ENCODE measurements at places on chromosomes 7 and 10.

GRCh38 chr10:80555415-80555814 is 17.7 kb downstream of the SH2D4B start:
- DNase-seq, result no peak

GRCh38 chr10:103727546-103727963 is 127.8 kb downstream of the SH3PXD2A start:
- no peak for DNase-seq

- DNase-seq, result no peak
Observed at GRCh38 chr10:7649673-7650300, 17.0 kb downstream of the ITIH5 start.

DNA sequence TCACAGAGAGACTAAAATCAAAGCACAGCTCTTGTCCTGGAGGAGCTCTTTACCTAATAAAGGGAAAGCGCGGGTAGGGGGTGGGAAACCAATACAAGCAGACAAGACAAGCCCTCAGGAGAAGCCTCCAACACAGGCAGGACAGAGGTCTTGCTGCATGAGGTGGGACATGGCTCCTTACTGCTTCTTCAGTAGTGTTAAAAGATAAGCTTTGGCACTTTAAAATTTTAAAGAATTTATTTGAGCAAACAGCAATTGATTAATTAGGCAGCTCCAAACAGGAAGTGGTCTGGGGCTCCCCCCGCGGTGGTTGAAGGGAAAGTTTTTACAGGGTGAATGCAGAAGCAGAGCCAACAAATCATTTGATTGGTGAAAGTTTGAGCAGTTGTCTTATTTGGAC is 50.3 kb upstream of the MACC1 start:
- no peak for DNase-seq

GRCh38 chr7:46663025-46663424 is 742.0 kb upstream of the IGFBP3 start:
- DNase-seq, result no peak

GRCh38 chr10:1736972-1737221 is 428 bp downstream of the ADARB2 start:
- DNase-seq, result no peak

DNA sequence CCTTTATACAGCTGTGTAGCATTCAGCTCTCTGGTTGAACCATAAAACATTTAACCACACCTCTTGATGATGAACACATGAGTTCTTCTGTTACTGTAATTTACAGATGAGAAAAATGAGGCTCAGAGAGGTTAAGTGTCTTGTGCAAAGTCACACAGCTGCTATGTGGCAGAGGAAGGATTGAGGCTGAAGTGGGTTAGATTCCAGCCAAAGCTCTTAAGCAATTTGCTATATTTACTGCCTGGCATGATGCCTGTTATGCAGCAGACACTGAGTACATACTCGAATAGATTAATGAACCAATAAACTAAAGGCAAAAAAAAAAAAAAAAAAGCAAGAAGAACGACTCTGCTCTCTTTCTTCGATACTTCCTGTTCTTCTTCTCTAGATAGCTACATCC is 35.7 kb downstream of the GFRA1 start:
- peak; percentile 5 for DNase-seq

- no peak for DNase-seq
Observed at GRCh38 chr7:140222814-140223213, 46.0 kb upstream of the KDM7A start.

- DNase-seq, result no peak
Observed at GRCh38 chr7:30791114-30791513, 19.9 kb downstream of the MINDY4 start.

DNA sequence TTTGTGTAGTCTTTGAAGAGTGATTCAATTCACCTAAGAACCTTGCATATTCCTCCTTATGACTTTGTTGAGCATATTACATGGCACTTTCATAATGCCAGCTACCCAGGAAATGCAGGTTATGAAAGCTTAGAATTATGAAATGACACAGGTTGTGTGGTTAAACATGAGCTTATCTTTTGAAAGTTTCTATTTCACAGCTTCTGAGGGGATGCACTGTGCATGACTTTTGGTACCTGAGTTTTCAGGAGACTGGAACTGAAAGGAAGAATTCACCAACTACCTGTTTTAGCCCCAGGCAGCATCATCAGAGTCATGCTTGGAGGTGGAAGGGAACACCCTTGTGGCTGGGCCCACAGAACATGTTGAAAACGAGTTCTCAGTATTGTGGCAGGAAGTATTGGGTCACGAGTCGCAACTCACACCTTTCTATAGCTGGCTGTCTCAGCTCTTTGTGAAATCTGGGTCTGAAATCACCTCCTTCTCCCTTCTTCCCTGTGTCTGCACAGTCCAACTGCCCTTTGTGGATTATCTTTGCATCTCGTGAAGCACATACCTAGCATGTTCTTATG is 228.2 kb downstream of the PTEN start:
- DNase-seq, result no peak

- DNase-seq, result no peak
Observed at GRCh38 chr7:66187905-66188304, 17.2 kb upstream of the TPST1 start.

DNA sequence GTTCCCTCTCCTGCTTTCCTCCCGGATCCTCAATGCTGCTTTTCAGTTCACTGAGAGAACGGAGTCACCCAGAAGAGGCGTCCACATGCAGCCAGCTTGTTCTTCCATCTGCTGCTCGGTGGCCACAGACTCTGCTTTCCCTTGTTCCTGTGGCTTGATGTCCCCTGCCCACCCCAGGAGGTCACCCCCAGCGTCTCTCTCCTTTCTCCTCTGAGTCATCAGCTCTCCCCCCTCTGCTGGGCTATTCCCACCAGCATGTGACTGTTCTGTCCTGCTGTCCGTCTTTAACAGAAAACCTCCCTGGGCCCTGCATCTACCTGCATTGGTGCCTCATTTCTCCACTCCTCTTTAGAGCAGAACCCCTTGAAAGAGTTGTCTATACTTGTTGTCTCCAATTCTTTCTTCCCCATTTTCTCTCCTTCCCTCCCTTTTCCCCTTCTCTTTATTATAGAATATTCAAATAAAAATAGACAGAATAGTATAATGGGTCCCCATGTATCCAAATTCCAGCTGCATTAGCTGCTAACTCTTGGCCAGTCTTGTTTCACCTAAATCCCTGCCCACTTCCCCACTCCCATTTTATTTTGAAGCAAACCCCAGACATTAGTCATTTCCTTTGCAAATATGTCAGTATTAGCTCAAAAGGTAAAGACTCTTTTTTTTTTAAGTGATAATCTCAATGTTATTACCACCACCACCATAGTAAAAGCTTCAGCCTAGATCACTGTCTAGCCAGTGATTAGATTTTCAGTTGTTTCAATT is 4.1 kb downstream of the ZNF282 start:
- peak; percentile 37 for DNase-seq

DNA sequence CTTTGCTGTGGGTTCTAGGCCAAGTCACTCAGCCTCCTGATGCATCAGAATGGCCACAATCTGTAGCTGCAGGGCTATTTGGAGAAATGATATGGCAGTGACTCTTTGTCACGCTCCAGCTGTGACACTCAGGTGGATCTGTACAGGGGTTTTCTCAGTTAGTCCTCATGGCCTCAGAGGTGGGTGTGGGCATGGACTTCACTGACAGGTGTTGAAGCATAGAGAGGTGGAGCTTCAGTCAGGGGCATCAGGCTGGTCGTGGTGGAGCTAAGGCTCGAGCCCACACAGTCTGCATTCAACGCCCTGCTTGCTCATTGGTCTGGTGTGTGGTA is 21.2 kb downstream of the PALD1 start:
- no peak for DNase-seq

DNA sequence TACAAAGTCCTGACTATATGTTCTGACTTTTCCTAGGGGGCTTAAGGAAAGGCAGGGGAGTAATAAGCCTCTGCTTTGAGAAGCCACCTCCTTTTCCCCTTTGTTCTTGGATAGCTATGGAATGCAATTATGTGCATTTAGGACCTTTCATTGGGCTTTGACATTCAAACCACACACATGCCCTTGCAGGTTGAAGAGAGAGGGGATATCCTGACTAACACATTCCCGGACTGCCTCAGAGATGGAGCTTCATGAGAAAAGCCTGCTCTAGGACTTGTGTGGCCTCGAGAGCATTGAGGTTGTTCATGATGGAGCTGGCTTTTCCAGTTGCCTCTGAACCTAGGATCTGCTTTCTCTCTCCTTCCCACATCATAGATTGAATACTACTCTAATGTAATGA is 694.5 kb downstream of the LRMDA start:
- DNase-seq, result no peak

DNA sequence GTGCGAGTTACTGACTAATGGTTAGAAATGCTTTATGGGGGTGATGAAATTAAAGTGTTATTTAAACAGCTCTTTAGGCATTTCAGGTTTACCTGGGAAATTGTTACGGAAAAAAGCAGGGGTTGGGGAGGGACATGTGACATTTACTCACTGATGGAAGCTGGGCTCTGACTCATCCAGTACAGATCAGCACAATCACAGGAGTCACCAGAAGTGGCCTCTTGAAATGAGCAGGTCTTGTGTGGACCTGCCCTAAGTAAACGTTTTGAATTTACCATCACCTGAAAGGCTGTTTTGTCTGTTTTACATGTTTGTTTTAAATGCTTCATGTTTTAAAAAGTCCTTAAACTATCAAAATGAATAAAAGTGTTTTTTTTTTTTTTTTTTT is 2.3 kb downstream of the GLRX3 start:
- DNase-seq, result peak; percentile 69

DNA sequence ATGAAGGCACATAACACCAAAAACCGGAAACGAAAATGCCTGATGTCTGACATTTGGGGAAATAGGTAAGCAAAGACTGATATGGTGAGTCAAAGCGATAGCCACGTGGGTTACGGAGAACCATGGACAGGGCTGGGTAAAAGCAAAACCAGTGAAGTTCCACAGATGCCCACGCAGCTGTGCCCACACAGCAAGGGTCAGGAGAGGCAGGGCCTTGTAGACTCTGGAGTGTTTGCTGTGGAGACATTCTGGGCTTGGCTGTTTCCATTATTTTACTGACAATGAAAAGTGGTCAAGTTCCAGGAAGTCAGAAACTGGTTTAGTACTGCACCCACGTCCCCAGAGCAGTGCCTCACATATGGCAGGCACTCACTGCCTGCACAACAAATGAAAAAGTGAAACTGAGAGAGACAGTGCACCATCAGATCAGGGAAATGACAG is 148.7 kb downstream of the ZMYND11 start:
- DNase-seq, result no peak

DNA sequence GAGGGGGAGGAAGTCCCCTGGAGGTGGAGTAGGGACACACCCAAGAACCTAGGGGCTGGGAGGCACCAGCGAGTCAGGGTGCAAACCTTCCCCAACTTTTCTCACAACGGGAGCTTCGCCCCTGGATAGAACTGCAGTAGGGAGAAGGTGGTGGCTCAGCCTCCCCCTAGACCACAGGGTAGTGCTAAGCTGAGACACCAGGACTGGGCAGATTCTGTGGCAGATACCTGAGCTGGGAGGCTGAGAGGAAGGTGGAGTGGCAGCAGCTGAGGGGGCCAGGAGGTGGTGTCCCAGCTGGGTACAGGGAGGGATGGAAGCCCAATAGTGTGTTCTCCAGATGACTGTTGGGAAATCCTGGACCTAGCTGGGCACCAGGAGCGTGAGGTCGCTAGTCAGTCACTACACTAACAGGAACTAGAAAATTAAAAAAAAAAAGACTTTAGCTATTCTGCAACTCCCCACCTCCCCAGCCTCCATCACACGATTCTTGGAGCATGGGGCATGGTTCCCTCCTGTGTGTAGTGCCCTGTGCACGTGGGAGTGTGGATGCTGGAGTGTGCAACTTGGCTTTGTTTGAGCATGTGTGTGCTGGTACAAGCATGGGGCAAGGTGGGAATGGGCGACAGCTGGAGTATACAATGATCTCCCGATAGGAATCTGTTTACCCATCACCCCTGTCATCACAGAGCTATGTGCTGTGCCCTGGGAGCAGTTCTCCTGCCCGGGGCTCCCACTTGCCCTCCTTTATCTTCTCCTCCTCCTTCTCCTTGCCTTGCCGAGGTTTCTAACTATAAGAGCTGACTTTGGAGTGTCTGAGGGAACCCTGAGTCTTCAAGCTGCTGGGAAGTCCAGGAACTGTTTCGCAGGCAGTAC is 8.8 kb upstream of the TRPV6 start:
- no peak for DNase-seq

DNA sequence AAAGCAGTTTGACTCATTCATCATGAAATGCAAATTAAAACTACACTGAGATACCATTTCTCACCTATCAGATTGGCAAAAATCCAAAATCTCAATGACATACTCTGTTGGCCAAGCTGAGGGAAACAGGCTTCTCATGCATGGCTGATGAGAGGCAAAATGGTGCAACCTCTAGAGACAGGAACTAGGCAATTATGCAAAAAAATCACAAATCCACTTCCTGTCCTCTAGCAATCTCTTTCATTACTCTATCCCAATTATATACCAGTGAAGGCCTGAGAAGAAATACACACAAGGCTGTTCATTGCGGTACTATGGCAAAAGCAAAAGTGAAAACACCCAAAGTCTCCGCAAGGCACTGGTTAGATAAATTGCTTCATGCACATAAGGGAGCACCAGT is 25.9 kb upstream of the PTPRN2 start:
- DNase-seq, result no peak

GRCh38 chr7:104972500-104972899 is 41.5 kb upstream of the KMT2E start:
- peak; percentile 87 for DNase-seq

DNA sequence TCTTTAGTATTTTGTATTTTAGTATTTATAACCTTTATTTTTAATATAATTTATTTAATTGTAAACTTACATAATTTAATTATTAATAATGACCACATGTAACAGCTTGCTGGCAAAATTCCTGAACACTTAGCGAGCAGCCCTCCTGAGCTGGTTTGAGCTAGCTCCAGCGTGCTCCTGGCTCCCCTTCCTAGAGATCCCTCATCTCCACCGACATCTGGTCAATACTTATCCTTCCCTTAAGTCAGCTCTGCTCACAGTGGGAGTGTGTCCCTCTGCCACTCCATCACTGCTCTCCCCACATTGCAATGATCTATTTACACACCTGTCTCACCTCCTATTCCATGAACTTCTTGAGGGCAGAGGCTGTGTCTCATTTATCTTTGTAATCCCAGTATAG is 20.6 kb upstream of the TBXAS1 start:
- DNase-seq, result no peak

GRCh38 chr7:98126311-98127142 is 19.9 kb downstream of the LMTK2 start:
- peak; percentile 59 for DNase-seq

- DNase-seq, result no peak
Observed at GRCh38 chr7:37508118-37508517, 59.5 kb upstream of the ELMO1 start.

- DNase-seq, result no peak
Observed at GRCh38 chr10:11225935-11226334, 208.3 kb downstream of the CELF2 start.
